ENCODE measurements at places on chromosomes 1 and 21. TPM values are rescaled to one million over a fixed set of nuclear protein-coding genes. Genes with fewer than 3 reads are reported as not detected.

GRCh38 chr1:75937034-75937433, 4.8 kb upstream of the ASB17 start:
- no peak overlapping the region for H3K27ac ChIP-seq
- H3K36me3 ChIP-seq = no peaks in the 10 kb centered on the region
- H3K4me1 ChIP-seq = no peaks in the 10 kb centered on the region
- no peak for DNase-seq
- H3K4me3 ChIP-seq = no peak overlapping the region

GRCh38 chr1:94425821-94426484, 7.8 kb downstream of the ABCD3 start:
- H3K27ac ChIP-seq = no peak overlapping the region
- H3K27me3 ChIP-seq = no peaks in the 10 kb centered on the region
- DNase-seq = no peak
- H3K36me3 ChIP-seq = peaks cover 6% of the 10 kb centered on the region
- peaks cover 5% of the 10 kb centered on the region for H3K4me1 ChIP-seq

GIPC2 gene
- total RNA-seq = 0.10 TPM

DENND2C gene
- 0.43 TPM for total RNA-seq

PCAT6 gene
- 1.9 TPM for total RNA-seq

- no peak for DNase-seq
- no peaks in the 10 kb centered on the region for H3K36me3 ChIP-seq
- H3K27ac ChIP-seq = no peak overlapping the region
- H3K4me3 ChIP-seq = no peak overlapping the region
- H3K4me1 ChIP-seq = no peaks in the 10 kb centered on the region
Measured at GRCh38 chr1:29390491-29391361, 154.4 kb downstream of the PTPRU start.

DNA sequence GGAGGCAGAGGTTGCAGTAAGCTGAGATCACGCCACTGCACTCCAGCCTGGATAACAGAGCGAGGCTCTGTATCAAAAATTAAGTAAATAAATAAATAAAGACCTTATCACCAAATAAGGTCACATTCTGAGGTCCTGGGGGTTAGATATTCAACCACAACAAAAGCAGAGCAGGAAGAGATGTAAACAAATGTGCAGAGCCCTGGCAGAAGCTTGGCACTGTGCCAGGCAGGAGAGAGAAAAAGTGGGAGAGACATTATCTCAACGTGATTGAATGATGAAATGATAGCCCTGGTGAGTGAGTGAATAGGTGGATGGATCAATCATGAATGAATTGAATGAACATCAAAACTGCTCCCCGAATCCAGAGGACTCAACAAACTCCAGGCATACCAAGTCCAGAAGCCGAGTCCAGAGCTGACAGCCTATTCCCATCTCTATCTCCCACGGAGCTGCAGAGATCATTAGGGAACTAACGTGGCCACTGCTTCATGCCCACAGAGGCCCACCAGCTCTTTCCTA, 150.7 kb downstream of the TOMM20 start:
- no peaks in the 10 kb centered on the region for H3K27me3 ChIP-seq
- peaks cover 85% of the 10 kb centered on the region for H3K4me1 ChIP-seq
- DNase-seq = no peak
- H3K27ac ChIP-seq = peak overlapping the region; percentile 94
- H3K4me3 ChIP-seq = peak overlapping the region; percentile 71

LMOD1 gene
- total RNA-seq = not detected

- H3K27ac ChIP-seq = peak overlapping the region; percentile 92
- peaks cover 48% of the 10 kb centered on the region for H3K36me3 ChIP-seq
- no peaks in the 10 kb centered on the region for H3K27me3 ChIP-seq
- H3K4me1 ChIP-seq = peaks cover 36% of the 10 kb centered on the region
Measured at GRCh38 chr1:113811156-113811887, 954 bp downstream of the RSBN1 start.

DNA sequence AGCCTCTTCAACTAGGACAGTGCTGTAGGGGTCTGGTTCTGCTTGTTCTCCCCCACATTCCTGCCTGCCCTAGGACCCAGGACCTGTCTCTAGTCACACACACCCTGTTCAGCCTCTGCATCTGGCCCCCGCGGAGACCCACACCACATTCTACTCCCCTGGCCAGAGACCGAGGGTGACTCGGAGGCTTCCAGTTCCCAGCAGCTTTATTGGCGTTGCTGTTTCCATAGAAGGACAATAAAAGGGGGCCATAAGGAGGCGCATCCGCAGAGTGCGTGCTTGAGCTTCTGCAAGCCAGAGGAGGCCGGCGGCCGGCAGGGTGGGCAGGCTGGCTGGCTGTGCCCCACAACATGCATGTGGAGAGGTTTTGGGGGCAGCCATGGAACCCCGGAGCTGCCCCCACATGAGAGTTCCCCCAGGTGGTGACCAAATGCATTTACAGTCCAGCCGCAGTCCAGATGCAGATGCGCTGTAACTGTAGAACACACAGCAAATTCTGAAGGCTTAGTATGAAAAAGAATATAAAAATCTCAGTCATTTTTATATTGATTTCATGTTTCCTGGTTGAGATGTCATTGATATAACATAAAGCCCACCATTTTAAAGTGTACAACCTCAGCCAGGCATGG, 52.4 kb downstream of the PDE9A start:
- no peaks in the 10 kb centered on the region for H3K4me1 ChIP-seq
- H3K36me3 ChIP-seq = no peaks in the 10 kb centered on the region
- H3K4me3 ChIP-seq = no peak overlapping the region
- H3K27ac ChIP-seq = no peak overlapping the region

DNA sequence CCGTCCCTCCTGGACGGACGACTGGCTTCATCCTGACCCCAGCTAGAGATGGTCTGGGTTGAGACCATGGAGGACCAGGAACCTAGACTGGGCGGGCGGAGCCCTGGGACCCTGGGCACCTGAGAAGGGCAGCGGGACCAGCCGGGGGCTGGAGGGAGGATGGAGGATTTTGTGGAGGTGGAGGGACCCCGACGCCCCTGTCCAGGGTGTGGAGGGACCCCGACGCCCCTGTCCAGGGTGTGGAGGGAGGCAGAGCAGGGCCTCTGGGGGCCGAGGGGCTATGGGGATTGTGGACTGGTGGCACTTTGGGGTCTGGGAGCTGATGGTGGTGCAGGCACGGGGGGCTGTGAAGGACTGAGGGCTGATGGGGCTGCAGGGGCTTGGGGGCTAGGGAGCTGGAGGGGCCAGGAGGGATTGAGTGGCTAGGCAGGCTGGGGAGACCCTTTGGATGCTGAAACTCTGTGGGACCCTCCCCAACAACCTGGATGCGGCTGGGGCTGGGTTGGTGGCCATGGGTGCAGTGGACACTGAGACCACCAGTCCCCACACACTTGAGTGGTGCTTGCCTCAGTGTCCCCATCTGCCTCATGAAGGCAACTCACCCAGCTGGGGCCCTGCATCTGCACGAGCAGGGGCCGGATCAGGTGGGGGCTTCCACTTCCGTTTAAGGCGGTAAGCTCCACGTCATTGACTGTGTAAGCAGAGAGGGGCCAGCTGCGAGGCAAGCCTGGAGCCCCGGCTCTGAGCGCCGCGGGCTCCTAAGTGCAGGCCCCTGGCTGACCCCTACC, 7.4 kb downstream of the GJC2 start:
- H3K4me1 ChIP-seq = peaks cover 3% of the 10 kb centered on the region
- no peaks in the 10 kb centered on the region for H3K36me3 ChIP-seq
- H3K4me3 ChIP-seq = no peak overlapping the region
- H3K27me3 ChIP-seq = no peaks in the 10 kb centered on the region

TTLL7 gene
- 2.2 TPM for total RNA-seq

DNA sequence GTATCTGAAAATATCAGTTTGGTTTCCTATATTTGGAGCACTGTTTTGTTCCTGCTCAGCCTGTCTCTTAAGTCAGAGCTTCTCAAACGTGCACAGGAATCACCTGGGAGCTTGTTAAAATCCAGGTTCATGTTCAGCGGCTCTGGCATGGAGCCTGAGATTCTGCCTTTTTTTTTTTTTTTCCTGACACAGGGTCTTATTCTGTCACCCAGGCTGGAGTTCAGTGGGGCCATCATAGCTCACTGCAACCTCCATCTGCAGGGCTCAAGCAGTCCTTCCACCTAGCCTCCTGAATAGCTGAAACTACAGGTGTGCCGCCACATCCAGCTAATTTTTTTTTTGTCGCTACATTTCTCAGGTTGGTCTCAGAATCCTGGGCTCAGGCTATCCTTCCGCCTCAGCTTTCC, 12.2 kb upstream of the SELENON start:
- H3K4me3 ChIP-seq = no peak overlapping the region
- H3K4me1 ChIP-seq = no peaks in the 10 kb centered on the region
- H3K27ac ChIP-seq = no peak overlapping the region
- H3K36me3 ChIP-seq = no peaks in the 10 kb centered on the region
- no peak for DNase-seq

GRCh38 chr21:34994766-34995631, 54.1 kb downstream of the RUNX1 start:
- no peak overlapping the region for H3K27ac ChIP-seq
- no peaks in the 10 kb centered on the region for H3K27me3 ChIP-seq
- peaks cover 55% of the 10 kb centered on the region for H3K4me1 ChIP-seq
- H3K4me3 ChIP-seq = no peak overlapping the region
- DNase-seq = no peak

GRCh38 chr1:156624814-156625435, 5.7 kb downstream of the HAPLN2 start:
- no peak overlapping the region for H3K4me3 ChIP-seq
- no peaks in the 10 kb centered on the region for H3K36me3 ChIP-seq
- H3K27me3 ChIP-seq = peaks cover 66% of the 10 kb centered on the region
- no peak for DNase-seq

HLCS gene
- 13.3 TPM for total RNA-seq

AIRE gene
- 0.58 TPM for total RNA-seq

DNA sequence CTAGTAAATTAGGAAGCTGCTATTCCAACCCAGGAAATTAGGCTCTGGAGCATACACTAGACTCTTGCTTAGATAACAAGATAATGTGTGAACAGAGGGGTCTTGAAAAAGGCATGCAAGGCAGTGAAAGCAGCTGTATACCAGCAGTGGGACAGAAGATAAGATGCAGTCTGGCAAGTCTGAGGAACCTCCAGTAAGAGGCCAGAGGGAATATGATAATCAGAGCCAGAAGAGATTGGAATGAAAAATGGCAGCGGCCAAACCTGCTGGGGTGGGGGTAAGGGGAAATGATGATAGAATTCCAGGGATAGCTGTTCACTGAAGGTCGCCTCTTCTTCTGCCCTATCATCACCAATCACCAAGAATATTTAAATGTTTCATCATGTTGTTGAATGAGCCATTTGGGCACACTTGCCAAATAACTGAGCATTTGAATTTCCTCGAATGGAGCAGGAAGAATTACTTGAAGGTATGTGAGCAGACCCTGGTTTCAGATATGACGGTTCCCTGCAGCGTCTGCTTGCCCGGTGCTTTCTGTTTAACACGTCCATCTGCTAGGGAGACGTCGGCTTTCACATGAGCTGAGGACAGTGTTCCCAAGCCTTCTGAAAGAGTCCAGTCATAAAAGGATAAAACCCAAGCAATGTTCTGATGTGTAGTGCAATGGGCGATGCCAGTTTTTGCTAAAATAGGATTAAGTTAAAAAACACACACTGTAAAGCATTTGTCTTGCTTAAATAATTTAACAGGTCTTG, 173.3 kb downstream of the RWDD3 start:
- no peaks in the 10 kb centered on the region for H3K4me1 ChIP-seq
- H3K36me3 ChIP-seq = no peaks in the 10 kb centered on the region
- DNase-seq = no peak
- no peaks in the 10 kb centered on the region for H3K27me3 ChIP-seq
- H3K4me3 ChIP-seq = no peak overlapping the region

DNA sequence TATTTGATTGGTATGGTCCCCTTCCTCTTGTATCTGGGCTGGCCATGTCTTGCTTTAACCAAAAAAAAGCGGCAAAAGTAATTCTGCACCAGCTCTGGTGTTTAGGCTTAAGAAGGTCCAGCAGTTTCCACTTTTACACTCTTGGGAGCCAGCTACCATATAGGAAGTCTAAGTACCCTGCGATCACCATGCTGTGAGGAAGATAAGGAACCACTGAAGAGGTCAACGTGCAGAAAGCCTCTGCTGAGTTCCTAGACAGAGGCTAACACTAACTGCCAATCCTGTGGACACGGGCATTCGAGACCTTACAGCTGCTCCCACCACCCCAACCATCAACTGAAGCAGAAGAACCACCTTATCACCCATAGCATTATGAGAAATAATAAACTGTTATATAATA, 331.4 kb downstream of the VAV3 start:
- DNase-seq = no peak
- no peaks in the 10 kb centered on the region for H3K4me1 ChIP-seq
- no peak overlapping the region for H3K27ac ChIP-seq
- no peaks in the 10 kb centered on the region for H3K36me3 ChIP-seq
- no peaks in the 10 kb centered on the region for H3K27me3 ChIP-seq

ASCL5 gene
- total RNA-seq = not detected

- H3K27me3 ChIP-seq = peaks cover 16% of the 10 kb centered on the region
- DNase-seq = no peak
- H3K27ac ChIP-seq = no peak overlapping the region
- no peaks in the 10 kb centered on the region for H3K36me3 ChIP-seq
Measured at GRCh38 chr1:30872033-30872947, 36.3 kb downstream of the SDC3 start.

SPRR4 gene
- not detected for total RNA-seq
